Inflammatory macrophage (primary cell): ENCODE measurements at places on chromosomes 6 and 20.

- DNase-seq, result no peak
Measured at GRCh38 chr6:51360287-51360686, 541.6 kb downstream of the TFAP2B start.

DNA sequence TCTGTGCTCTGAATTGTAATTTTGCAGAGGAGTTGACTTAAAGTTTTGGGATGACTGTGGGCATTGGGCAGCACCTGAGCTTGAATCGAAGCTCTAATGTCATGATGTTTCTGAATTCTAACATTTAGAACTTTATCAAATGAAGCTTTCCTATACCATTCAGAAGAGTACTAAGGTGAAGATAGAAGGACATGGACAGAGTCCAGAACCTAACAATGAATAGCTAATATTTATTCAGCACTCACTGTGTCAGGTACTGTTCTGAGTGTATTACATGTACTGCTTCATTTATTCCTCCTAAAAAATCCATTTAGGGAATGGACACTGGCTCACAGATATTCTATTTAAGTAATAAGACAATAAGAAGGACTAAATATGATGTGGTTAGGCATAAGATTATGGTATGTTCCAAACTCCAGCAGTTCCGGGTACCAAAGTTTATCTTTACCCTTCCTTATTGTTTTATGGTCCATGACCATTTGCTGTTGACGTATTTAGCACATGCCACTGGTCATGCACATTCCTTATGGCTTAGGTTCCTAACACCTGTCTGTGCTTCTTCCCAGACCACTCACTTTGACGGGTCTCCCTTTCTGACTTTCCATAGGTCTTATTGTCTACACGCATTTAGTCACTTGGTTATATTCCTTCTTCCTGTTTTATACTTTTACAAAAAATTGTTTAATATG is 20.3 kb downstream of the BCKDHB start:
- DNase-seq, result no peak

DNA sequence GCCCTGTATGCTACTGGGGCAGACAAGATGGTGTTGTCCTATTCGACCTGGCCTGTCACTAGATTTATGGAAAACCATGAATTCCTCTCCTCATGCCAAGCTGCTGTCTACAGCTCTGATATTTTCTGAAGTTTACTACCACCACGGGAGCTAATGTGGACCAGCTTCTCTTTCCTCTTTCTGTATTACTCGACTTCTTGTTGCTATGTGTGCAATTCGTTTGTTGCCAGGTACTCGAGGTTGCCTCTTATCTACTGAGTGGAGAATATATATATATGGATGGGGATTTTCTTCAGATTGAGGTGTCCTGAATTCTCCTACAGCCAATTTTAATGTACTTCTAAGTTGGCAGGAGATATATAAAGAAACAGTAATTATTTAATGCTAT is 34.7 kb downstream of the MAN1A1 start:
- DNase-seq, result peak; percentile 42

- DNase-seq, result no peak
Measured at GRCh38 chr6:133268621-133269020, 27.5 kb downstream of the EYA4 start.

GRCh38 chr6:8857160-8857559 is 421.8 kb upstream of the SLC35B3 start:
- DNase-seq, result no peak

GRCh38 chr6:10384610-10385523 is 30.0 kb downstream of the TFAP2A start:
- no peak for DNase-seq

GRCh38 chr6:146071781-146072180 is 42.9 kb downstream of the GRM1 start:
- no peak for DNase-seq

- DNase-seq, result no peak
Measured at GRCh38 chr20:59748619-59749191, 144.4 kb downstream of the PHACTR3 start.

DNA sequence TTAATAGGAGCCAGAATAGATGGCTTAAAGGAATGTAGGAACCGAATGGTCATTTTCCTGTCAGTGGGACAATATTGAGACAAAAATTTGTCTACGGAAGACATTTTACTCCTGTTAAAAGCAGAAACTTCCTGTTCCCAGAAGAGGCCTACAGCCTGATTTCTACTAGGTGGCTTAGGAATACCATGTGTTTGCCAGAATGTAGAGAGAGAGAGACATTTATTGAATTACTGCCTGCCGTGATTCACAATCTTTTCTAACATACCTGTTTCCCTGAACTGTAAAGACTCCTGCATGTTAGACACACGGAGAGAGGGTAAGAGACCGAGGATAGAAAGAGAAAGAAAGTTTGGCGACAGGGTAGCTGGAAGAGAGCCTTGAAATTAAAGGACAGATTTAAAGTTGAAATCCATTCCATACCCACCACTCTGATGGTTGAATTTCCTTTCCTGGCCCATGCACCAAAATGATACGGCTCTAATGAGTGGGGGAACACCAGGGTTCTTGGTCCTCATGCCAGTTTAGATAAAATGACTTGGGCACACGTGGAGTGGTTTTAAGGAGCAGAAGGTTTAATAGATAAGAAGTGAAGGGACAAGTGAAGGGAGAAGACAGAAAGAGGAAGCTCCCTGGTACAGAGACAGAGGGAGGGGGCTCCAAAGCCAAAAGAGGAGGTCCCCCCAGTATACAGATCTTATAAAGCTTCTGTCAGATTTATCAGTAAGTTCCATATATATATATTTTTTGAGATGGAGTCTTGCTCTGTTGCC is 22.5 kb downstream of the NCOA3 start:
- no peak for DNase-seq

GRCh38 chr6:14231071-14231483 is 113.5 kb downstream of the CD83 start:
- no peak for DNase-seq

GRCh38 chr20:48722002-48722731 is 105.6 kb downstream of the PREX1 start:
- peak; percentile 79 for DNase-seq

- no peak for DNase-seq
Measured at GRCh38 chr20:46548688-46549087, 1.8 kb downstream of the OCSTAMP start.

DNA sequence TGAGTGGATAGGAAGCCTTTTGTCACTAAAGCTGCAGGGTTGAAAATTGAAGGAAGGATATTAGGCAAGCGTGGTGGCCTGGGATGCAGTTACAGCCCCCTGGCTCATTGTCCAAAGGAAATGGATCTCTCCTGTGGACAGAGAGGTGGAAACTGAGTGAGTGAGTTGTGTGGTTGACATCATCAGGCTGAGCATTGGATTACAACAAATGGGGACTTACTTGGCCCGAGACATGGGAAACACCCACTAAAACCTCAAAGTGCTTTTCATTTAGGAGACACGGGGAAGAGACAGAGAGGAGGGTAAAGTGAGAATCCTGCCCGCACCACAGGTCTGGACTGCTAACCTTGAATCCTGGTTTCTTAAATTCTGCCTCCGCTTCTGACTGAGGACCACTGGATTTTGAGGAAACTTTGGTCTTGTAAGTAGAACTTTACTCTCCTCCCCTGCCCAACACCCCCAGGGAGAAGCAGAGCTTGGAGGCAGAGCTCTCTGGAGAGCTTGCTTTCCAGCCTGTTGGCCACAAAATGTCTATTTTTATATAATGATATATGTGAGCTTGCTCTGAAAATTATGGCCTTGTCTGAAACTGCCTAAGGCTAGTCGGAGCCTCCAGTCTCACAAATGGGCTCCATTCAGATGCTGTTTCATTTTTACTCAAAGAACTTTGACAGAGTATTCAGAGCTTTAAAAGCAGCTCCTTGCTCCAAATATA is at the start of gene PKIG:
PKIG (plus strand) TSS at position 269 of the 715 bp plus-strand sequence. CDS start 31,978 bp downstream, outside the sequence.
- peak; percentile 61 for DNase-seq

DNA sequence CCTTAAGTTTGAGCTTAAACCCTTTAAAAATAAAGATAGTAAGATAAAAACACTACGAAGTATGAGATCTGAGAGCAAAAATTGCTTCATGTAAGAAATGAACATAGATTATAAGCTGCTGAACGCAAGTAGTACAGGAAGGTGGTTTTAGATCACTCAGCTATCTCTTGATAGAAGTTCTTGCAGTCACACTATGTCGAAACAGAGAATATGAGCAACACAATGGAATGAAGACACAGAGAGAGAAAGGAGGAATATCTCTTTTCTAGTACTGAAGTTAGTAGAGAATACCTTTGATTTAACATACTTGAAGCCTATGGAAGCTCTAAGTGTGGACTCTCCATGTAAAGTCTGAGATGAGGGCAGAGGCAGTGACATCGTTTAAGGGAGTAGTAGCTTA is 162.7 kb downstream of the CDK19 start:
- no peak for DNase-seq

DNA sequence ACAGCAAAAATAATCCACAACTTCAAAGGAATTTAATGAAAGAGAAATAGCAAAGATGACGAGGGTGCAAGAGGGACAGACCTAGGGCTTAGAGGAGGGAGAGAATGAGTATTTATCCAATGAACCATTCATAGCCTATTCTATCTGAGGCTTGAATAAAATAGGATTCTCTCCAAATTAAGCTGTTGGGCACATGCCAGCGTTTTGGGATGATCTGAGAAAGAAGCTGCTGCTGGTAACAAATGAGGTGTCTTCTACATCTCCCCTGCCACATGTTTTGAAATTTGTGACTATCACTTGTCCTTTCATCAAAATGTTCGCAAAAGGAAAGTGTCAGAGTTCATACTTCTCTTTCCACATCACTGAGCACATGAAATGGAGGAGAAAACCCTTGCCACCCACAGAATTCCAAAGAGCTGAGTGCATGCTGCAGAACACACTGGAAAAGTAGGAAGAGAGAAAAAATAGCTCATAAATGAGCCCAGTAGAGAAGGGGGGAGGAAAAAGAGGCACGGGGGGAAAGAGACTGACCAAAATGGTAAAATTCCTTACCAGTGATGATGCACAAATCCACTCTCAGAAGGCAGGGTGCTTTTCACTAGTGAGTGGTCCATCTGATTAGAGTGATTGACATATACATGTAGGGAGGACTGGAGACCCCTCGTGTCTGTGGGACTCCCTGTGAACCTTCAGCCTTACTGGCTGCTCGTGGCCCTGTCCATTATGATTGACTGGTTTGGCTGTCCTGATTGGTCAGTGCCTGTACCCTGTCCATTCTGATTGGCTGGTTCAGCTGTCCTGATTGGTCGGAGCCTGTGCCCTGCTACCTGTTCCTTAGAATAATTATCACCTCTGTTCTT is 180.5 kb downstream of the OGFRL1 start:
- DNase-seq, result no peak
